Natural killer cell (primary cell): ENCODE measurements at places on chromosomes 5 and 9. TPM values are rescaled to one million over a fixed set of nuclear protein-coding genes. Genes with fewer than 3 reads are reported as not detected.

Gene MUSK
- not detected for total RNA-seq

Gene UBE2QL1
- total RNA-seq = not detected

Gene RANBP17
- total RNA-seq = 12.6 TPM

DNA sequence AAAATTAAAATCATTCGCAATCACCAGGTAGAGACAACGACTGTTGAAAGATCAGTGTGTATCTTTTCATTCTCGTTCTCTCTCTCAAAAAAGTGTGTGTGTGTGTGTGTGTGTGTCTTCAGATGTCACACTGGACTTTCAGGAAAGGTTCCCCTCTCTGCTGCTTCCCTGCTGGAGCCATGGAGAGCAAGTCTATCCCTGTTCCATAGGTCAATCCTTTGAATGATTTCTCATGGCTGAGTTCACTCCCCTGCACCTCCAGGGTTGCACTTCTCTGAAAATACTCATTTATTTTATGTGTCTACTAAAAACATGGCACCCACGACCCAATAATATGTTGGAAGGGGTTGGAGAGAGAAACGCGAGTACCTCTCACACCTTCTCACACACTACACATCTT is 28.2 kb downstream of the IRF1 start:
- DNase-seq = no peak

Gene FPGS
- total RNA-seq = 107 TPM

- DNase-seq = no peak
These were observed 25.5 kb downstream of the DAB2IP start for GRCh38 chr9:121676926-121677325.

DNA sequence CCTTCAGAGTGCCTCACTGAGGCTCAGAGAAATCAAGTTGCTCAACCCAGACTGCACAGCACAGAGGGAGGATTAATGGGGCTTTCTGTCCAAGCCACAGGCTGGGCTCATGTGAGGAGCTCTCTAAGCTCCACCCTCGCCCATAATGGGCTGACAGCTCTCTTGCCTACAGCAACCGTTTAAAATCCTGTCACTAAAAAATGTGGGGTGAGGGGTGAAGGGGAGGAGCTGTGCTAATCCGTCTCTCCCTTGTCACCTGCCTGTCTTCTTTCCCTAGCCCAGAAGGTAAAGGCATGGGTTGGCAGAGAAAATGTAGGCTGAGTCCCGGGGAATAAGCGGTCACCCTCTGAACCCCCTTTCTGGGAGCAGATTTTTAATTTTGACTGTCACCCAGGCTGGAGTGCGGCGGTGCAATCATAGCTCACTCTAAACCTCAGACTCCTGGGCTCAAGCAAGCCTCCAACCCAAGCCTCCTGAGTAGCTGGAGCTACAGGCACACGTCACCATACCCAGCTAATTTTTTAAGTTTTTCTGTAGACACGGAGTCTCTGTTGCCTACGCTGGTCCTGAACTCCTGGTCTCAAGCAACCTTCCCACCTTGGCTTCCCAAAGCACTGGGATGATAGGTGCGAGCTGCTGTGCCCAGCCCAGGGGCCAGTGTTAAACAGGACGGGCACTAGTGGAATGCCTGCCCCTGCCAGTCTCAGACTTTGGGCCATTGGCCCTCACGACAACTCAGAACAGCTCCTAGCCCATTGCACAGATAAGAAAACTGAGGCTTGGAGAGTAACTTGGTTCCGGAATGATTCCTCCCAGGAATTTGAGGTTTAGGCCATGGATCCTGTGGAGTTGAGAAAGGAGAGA is 89.5 kb downstream of the LMX1B start:
- no peak for DNase-seq

- no peak for DNase-seq
These were observed 87.1 kb downstream of the PPP2R2B start for GRCh38 chr5:146791471-146791870.

Gene ORM2
- total RNA-seq = not detected

- peak; percentile 41 for DNase-seq
These were observed 33.5 kb downstream of the ANXA6 start for GRCh38 chr5:151123897-151124751.

Gene CCDC192
- not detected for total RNA-seq

- no peak for DNase-seq
These were observed 290.6 kb downstream of the PIK3R1 start for GRCh38 chr5:68505917-68506860.

DNA sequence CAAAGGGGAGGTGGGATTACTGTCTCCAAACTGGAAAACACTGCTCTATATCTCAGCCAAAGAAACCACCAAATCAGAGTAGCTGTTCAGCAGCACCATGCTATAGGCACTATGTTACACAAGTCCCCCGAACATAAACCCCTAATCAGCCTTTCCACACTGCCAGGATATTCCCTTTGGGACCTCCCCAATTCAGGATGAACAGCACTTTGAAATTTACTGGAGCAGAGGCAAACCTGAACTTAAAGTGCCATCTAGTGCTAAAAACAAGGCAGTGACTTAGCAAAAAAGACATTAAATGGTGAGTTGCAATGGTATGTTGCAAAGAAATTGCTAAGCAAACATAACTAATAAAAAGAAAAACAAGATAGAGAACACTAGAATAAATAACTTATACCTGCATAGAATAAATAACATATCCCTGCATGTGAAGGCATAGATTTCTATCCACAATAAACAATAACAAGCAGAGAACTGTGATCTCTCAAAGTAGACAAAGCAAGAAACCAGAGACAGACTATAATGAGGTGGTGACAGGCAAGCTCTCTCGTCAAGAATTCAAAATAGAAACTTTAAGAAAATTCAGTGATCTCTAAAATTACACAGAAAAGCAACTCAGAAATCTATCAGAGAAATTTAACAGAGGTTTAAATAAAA is 584.4 kb upstream of the ACO1 start:
- DNase-seq = no peak
